ENCODE measurements at places on chromosomes 3 and 15.

DNA sequence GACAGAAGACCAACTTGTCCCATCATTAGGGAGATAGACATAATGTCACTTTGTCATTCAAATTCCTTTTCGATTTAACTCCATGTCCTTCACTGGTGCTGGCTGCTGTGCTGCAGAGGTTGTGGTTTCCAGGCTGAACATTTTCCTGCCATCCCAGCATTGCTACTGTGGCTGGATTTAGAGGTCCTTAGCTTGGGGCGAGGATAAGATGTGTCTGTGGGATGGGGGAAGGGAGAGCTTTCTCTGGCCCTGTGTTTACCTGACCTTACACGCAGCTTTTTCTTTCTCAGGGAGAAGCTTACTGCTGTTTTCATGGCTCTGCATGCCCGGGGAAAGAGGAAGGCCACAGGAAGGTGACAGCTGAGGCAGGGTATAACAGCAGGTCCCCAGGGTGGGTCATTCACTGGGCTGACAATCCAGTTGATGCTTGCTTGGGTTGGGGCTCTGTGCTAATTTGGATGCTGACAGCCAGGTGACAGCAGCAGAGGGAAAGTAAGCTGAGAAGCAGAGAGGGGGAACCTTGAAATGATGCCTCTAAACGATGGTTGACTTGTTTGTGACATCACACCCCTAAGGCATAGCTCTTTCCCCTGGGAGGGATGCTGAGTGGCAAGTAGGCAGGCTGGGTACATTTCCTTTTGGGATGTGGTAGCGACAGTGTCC lies 326.9 kb upstream of the CTNNB1 start:
- DNase-seq: no peak

- DNase-seq: no peak
Measured at GRCh38 chr3:20842594-20843436, 656.8 kb upstream of the SGO1 start.

DNA sequence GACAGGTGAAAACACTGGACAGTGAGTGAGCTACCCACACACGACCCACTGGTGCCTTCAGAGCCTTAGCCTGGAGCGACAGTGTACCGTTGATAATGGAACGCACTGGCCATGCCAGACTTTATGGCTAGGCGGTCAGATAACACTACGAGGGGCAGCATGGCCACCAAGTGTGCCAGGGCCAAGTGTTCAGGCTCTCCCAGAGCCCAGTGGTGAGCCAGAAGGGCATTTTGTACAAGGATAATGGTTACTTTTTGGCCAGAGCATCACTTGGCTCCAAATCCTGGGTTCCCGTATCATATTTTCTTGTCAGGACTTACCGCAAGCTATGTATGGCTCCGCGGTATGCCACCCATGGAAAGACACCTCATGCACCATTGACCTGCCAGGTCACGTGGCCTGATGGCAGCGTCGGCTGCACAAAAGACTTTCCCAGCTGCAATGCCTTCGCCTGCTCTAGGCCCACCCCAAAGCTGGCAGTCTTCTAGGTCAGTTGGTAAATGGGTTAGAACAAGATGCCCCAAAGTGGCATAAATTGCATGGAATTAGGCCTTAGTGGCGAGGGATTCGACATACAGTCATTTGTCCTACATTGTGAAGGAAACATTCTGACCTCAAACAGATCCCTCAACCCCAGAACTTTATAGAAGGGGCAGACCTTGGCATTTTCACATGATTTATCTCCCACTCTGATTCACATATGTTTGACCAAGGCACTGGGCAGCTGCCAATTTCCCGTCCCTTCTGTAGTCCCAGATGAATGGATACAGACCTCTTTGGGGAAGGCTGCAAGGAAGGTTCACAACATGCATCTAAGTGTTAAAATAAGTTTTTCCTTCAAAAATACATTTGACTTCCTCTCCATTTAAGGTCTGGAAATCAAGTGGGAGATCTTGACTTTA lies 12.2 kb upstream of the SLC28A1 start:
- no peak for DNase-seq

GRCh38 chr3:39977058-39977794 lies 167.8 kb downstream of the MYRIP start:
- no peak for DNase-seq

DNA sequence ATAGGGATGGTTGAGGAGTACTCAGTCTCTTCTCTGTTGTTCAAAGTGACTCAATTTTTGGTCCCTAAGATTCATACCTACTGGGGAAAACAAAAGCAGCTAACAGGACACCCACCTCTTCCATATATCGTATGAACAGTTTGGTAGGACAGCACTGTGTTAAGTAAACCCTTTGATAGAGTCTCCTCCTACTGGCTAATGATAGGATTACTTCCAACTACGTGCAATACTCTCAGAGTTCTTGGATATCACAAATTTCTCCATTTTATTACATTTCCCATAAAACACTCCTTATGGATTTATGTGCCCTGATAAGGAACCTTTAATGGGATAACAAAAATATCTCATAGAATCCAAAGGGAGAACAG lies 200.2 kb upstream of the GOLGA6L4 start:
- no peak for DNase-seq

- DNase-seq: no peak
Measured at GRCh38 chr3:196991581-196992460, 23.2 kb upstream of the PIGZ start.

GRCh38 chr3:113695431-113695785 lies 1.0 kb downstream of the USF3 start:
- DNase-seq: no peak

GRCh38 chr3:43371494-43371893 lies 85.2 kb downstream of the SNRK start:
- DNase-seq: no peak

GRCh38 chr3:148881286-148881685 lies 16.2 kb downstream of the CPA3 start:
- DNase-seq: no peak

GRCh38 chr3:23421811-23422516 lies 218.8 kb downstream of the UBE2E2 start:
- DNase-seq: no peak

- DNase-seq: no peak
Measured at GRCh38 chr3:167864552-167864874, 129.0 kb downstream of the SERPINI1 start.

- DNase-seq: no peak
Measured at GRCh38 chr15:88077296-88078020, 179.1 kb downstream of the NTRK3 start.

- DNase-seq: no peak
Measured at GRCh38 chr15:73325191-73325861, 43.4 kb downstream of the HCN4 start.

- no peak for DNase-seq
Measured at GRCh38 chr3:144121661-144122060, 150.0 kb downstream of the DIPK2A start.

DNA sequence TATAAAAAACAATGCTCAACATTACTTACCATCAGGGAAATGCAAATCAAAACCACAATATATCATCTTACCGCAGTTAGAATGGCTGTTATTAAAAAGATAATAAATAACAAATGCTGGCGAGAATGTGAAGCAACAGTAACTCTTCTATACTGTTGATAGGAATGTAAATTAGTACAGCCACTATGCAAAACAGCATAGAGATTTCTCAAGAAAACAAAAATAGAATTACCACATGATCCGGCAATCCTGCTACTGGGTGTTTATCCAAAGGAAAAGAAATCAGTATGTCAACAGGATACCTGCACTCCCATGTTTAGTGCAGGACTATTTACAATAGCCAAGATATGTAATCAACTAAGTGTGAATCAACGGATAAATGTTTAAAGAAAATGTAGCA lies 48.1 kb downstream of the ADAM10 start:
- no peak for DNase-seq

- no peak for DNase-seq
Measured at GRCh38 chr15:89569090-89569745, 6.1 kb upstream of the TICRR start.

GRCh38 chr15:101362359-101362758 lies 67.3 kb upstream of the SNRPA1 start:
- DNase-seq: no peak

DNA sequence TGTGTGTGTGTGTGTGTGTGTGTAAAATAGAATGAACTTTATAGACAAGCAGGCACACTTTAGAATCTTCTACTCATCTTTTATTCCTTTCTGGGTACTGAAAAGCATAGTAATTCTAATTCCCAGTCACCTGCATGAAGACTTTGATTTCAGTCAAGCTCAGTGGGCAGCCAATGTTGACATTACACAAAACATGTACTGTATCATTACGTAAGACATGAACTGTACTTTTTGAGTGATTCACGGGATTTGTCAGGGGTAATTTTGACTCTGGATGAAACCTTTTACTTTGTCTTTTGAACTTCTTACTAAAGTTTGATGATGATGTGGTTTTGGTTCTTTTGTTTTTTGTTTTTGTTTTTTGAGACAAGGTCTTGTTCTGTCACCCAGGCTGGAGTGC lies 38.8 kb downstream of the PTPRG start:
- DNase-seq: no peak

- no peak for DNase-seq
Measured at GRCh38 chr15:74830868-74831267, 4.4 kb downstream of the CPLX3 start.
